ENCODE measurements at places on chromosomes 3 and 15.

DNA sequence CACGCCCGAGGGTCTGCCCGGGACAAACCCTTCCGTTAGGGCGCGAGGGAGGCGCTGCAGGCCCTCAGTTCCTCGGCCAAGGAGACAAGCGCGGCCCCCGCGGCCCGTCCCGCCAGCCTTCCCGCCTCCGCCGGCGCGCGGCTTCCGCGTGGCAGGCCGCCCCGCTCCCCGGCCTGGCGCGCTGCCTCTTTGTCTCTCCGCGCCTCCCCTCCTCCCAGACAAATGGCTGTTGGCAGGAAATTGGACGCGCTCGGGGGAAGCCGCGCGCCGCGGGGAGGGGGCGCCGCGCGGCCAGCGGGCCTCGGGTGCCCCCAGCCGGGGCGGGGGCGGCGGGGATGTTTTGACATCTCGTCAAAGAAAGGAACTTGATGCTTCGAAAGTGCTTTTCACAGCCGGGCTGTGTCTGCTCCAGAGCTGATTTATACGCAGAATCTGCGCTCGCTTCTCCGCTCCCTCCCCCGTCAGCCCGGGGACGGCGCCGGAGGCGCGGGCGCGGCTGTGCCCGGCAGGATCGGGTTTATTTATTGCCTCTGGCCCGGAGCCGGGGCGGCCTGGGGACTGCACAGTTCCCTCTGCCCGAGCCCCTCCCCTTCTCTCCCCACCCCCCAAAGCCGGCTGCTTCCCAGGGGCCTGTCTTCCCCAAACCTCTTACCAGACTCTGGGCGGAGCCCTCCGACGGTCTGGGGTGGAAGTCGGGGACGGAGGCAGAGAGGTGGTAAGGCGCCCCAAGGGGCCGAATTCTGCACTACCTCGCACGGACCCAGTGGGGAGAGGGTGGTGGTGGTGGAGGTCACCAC lies 20.7 kb downstream of the SHF start:
- DNase-seq = peak; percentile 87

GRCh38 chr3:176755552-176755951 lies 441.7 kb downstream of the TBL1XR1 start:
- DNase-seq = no peak

DNA sequence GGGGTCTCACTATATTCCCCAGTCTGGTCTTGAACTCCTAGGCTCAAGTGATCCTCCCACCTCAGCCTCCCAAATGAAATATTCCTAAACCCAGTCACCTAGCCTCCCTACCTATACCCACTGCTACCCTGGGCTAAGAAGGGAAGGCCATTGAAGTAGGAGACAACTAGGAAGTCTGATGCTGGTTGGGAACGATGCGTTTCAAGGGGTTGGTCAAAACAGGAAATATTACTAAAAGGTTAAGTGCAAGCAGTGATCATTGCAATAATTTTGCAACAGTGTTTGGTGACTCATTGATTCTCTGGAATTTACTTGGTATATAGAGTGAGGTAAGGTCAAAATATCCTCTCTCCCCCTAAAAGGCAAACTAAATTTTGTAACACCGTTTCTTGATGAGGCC lies 4.6 kb upstream of the UQCRC1 start:
- no peak for DNase-seq

DNA sequence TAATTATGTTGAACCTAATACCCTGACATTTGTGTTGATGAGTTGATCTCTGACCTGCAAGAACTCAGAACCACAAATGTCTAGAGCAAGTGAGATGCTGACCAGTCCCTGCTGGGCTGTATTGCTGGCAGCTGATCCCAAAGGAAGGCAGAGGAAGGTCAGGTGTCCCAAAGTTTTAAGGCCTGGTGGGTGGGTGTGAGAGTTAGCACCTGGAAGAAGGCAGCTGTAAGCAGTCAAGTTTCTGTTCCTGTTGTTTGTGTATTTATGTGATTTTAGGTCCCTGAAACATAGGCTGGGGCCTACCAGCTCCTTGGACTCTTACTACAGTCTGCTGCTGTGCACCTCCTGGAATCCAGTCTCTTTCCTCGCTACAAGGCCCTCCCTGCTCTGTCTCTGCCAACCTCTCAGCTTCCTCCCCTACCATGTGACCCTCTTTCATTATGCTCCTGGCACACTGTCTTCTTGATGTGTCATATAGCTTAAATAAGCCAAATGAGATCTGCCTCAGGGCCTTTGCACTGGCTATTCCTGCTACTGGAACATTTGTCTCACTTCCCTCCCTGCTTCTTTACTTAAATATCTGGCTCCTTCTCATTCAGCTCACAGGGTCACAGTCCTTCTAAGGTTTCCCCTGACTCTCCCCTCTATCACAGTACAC lies 31.0 kb upstream of the ATOSA start:
- no peak for DNase-seq

- DNase-seq = no peak
Observed at GRCh38 chr3:3194861-3195260, 15.4 kb upstream of the CRBN start.

GRCh38 chr3:72738752-72739530 lies 109.3 kb downstream of the SHQ1 start:
- DNase-seq = peak; percentile 73

DNA sequence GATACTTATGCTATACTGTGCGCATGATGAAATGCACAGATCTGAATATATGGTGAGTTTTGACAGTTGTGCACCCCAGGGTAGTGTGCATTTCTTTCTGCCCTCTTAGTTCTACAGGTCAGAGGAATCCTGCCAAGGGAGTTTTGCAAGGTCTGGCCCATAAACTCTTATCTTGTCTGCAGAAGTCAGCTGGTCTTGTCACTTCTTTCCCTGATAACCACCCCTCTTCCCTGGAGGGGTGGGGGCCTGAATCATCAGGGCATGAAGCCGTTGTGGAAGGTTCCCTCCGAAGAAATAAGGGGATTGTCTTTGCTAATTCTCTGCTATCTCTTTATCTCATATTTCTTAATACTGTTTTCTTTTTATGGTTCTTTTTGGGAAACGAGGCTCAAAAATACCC lies 30.4 kb downstream of the TRIM71 start:
- no peak for DNase-seq

GRCh38 chr15:61621146-61621545 lies 392.0 kb upstream of the RORA start:
- DNase-seq = no peak

- no peak for DNase-seq
Observed at GRCh38 chr3:51706021-51706485, 815 bp upstream of the GRM2 start.

DNA sequence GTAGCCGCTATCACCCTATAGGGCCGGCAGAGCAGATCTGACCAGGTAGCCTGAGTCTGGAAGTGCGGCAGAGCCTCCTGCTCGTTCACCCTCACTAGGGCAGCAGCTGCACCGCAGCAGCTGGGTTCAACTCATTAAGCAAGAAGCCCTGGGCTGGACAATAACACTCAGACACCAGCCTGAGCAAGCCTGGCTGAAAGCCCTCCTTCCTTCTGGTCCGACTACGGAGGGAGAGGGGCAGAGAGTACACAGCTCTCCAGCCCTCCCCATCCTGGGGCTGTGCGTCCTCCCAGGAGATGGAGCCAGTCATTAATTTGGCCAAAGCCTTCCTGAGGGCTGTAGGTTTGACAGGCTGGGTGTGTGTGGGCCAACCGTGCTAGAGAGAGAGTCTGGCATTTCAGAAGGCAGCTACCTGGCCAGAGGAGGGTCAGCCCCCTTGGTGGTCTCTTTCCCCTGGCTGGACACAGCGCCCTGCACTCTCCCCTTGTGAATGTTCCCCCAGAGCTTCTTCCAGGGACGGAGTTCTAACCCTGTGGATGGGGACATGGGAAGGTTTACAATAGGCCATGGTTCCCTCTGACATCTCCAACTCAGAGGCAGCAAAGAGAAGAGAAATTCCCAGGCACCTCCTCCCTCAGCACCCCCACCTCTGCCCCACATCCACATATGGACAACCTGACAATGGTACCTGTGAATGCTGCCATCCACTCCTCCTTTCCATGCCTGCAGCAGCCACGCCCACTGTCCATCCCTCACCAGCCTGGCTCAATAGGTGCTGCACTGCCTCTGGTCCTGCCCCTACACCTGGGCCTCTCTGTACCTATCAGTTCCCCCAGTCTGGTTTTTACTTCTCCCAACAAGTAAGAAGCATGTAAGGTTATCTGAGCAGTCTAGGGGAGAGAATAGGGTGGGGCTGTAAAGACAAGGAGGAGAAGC lies 6.5 kb downstream of the CHRNB4 start:
- DNase-seq = no peak

DNA sequence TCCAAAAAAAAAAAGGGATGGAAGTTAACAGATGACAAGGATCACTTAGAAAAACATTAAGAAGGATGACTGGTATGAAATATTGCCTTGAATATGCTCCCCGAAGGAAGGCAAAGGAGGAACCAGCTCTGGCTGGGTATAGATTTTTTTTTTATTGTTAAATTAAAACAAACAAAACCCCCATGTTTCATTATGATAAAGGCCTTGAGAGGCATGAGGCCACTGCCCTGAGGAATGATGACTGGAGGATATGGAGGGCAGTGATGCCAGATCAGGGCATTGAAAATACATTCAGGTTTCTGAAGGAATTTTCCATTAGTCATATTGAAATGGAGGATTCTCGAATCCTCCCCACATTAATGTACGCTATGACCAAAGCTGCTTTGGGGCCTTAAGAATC lies 120.9 kb downstream of the ADAMTS9 start:
- no peak for DNase-seq

- no peak for DNase-seq
Observed at GRCh38 chr3:170137986-170138385, 43.5 kb downstream of the PHC3 start.

GRCh38 chr3:29755416-29755815 lies 474.5 kb downstream of the RBMS3 start:
- no peak for DNase-seq

- DNase-seq = peak; percentile 42
Observed at GRCh38 chr3:9779721-9780457, 10.1 kb upstream of the CAMK1 start.

GRCh38 chr15:80434926-80435720 lies 30.9 kb downstream of the ARNT2 start:
- no peak for DNase-seq

DNA sequence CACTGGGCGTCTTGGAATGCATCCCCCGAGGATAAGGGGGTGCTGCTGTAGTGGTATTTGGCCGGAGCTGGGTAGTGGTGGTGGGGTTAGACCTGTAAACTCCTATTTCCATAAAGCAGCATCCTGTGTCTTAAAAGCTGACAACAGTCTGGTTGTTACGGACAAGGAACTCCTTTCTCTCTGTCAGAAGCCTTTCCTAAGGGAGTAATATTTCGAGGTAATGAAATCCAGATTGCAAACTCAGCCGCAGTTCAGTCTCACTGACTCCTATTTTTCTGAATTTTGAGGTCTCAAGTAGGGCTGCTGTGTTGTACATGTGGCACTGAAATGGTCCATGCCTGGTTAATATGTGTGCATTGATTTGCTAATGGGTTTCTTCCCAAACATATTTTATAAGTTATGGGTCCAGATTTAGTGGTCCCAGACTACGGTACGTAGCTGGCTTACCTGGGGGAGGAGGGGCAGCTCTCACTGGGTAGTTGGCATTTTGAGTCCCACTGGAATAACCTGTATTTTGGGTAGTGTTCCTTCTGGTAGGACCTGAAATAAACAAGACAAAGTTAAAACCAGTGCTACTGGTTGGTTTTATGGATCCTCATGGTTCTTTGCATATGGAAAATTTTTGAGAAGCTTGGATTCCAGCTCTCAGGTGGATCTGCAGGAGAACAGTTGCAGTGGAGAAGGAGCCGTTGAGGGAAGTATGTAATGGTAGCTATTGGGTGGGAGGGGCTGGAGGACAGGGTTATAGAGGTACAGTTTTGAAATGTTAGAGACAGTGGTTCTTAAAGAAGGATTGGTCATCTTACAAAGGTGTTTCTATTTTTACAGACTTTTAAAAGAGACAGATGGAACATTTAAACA lies 48.6 kb upstream of the LDHAL6B start:
- DNase-seq = no peak

DNA sequence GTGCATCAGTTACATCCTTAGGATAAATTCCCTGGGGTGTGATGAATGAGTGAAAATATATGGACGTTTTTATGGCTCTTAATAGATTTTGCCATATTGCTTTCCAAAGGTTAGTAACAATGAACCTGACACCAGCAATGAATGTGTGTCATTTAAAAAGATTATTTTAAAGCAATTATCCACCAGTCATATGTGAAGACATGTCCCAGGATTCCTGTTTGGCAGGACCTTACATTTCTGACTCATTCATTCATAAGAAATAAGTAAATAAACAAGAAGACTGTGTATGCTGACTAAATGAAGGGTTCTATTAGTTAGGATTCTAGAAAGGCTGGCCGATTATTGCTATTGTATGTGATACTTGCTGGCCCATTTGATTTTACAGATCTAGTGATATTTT lies 201.5 kb downstream of the SOX2 start:
- DNase-seq = no peak

DNA sequence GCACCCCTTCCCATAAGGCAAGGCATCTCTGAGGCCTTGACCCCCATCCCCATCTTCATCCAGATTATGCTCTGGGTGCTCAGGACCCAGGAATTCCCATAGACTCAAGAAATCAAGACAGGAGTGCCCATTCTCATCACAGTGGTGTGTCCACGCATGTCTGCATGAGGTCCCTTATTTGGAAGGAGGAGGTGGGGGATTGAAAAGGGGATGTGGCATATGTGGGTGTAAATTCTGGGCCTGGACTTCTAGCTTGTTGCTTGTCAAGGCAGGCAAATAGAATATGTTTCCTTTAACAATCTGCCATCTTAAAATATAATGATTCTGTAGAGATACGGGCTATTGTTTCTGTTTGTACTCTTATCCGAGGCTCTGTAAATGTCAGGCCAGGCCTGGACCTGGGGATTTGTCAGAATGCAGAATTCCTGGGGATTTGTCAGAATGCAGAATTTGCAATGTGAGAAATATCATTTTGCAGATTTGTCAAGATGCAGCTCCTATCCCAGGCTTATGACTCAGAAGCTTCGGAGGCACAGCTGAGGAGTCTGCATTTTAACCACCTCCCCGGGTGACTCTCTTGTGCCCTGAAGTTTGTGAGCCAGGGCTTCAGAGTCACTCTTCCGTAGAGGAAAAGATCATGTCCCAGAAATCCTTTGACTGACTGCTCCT lies 157.8 kb downstream of the SV2B start:
- no peak for DNase-seq

DNA sequence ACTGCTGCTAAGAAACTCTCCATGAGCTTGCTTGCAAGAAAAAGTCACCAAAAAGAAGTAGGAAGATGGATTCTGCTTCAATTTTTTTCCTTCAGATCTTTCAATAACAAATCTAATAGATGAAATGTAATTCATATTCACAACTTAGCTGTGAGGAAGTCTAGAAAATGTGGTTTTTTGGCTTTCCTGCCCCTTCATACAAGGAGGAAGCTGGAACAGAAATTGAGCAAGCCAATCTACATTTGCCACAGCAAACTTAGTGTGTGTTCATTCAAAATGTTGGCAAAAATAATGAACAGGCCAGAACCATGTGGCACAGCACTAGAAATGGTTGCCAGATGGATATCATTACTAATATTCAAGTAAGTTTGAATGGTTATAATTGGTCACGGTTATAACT lies 93.2 kb upstream of the NEDD4 start:
- DNase-seq = no peak

DNA sequence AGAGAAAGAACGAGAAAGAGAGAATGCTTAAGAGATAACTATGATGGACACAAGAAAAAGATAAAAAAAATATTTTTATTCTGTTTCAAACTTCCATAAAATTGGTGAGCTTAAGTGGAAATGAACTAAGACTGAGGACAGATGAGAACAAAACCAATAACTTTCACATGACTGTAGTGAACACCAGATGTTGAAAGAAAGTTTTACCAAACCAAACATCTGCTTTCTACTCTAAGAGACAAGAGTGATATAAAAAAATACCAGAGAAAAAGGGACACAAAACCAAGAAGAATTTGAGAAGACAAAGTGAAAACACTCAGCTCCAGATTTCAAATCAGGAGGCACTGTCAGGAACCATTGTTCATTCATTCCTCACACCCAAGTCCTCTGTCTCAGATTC lies 147.9 kb downstream of the IMPG2 start:
- no peak for DNase-seq
